SK-N-SH (cell line): ENCODE measurements at places on chromosomes 11 and 22. TPM values are rescaled to one million over a fixed set of nuclear protein-coding genes. Genes with fewer than 3 reads are reported as not detected.

Gene SLC6A5
- not detected in 2 replicates for polyA plus RNA-seq

GRCh38 chr11:41612415-41612814 lies 153.0 kb upstream of the LRRC4C start:
- DNase-seq, result no peak

DNA sequence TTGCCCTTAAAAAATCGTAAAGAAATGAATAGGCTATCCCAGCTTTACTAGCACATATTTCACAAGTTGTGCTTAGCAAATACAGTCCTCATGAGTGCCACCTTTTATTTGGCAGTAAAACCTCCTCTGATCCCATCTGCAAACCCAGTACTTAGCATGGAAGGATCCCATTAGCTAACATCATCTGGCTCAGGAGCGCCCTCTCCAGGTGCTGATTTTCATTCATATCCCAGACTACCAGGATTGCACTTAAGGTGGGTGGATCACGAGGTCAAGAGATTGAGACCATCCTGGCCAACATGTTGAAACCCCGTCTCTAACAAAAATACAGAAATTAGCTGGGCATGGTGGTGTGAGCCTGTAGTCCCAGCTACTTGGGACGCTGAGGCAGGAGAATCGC lies 76.1 kb upstream of the PAX6 start:
- peak; percentile 12 for DNase-seq

Gene UPB1
- polyA plus RNA-seq, result 0.30 and 0.49 TPM in 2 replicates
